Urothelium cell line (cell line): ENCODE measurements at places on chromosomes 3 and 15.

DNA sequence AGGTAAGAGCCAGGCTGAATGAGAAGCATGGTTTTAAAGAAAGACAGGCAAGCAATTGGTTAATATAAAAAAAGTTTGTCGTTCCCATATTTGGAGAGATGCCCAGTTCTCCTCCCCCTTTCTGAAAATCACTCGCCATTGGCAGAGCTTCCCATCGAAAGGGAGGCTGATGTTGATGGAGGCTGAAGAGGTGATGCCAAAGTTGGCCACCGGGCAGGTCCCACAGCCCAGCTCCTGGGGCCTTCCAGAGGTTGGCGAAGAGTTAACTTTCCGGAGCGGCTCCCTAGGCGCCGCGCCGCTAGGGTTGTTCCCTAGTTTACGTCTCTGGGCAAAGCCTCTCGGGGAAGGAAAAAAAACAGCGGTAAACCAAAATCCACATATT, 793 bp downstream of the PCOLCE2 start:
- peak; percentile 73 for DNase-seq

- no peak for DNase-seq
Observed at GRCh38 chr3:124846189-124846588, 41.0 kb downstream of the ITGB5 start.

DNA sequence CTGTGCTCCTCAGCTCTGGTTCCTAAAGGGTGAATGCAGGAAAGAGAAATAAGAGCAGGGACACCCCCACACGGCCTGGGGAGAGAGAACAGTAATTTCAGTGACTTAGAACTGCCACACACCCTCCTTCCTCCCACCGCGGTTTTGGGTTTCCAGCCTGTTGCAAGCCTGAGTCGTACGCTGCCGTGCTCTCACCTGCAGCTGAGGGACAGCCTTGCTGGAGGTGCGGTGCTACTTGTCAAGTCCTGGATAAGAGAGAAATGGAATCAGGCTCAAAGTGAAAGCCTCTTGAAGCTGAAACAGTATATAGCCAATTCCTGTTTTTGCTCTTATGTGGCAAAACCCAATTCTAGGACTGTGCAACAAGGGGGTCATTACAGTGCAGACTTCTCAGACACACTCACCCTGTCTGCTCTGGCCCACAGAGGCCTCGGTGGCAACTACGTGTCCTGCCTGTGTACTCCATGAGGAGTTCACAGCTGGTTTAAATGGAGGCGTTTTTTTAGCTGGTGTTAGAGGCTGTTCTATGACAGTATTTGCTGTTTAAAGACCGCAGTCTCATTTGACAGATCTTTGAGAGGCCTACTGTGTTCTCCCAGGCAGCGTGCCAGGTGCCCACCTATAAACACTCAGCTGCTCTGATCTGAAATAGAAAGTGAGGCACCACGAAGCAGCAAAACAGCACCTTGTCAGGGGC, 42.9 kb downstream of the TBC1D2B start:
- no peak for DNase-seq

GRCh38 chr3:55724821-55725220, 237.7 kb upstream of the WNT5A start:
- no peak for DNase-seq
